Activated CD8-positive, alpha-beta memory T cell treated with anti-CD3 and anti-CD28 coated beads, Interleukin-2, amount 10 ng/mL, durations not matched to agents 7 days and 5 days (primary cell): ENCODE measurements at places on chromosomes 12 and 14.

- H3K27me3 ChIP-seq = no peaks in the 10 kb centered on the region
- DNase-seq = no peak
- no peak overlapping the region for H3K4me3 ChIP-seq
- peaks cover 19% of the 10 kb centered on the region for H3K4me1 ChIP-seq
- no peak overlapping the region for H3K27ac ChIP-seq
Measured at GRCh38 chr12:123482876-123483275, 24.9 kb downstream of the SNRNP35 start.

DNA sequence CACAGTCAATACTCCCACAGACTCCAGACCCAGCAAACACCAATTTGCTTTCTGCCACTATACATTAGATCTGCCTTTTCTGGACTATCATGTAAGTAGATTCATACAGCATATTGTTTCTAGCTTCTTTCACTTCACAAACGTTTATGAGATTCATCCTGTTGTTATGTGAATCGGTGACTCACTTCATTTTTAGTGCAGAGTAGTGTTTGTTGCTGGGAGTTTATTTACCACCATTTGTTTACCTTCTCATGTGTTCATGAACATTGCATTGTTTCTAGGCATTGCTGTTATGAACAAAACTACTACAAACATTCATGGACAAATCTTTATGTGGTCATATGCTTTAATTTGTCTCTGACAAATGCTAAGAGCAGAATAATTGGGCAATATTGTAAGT lies 807.8 kb upstream of the TMEM132C start:
- H3K27me3 ChIP-seq = peaks cover 13% of the 10 kb centered on the region
- no peak for DNase-seq
- no peaks in the 10 kb centered on the region for H3K36me3 ChIP-seq
- H3K27ac ChIP-seq = no peak overlapping the region
- no peak overlapping the region for H3K4me3 ChIP-seq
- H3K4me1 ChIP-seq = no peaks in the 10 kb centered on the region

DNA sequence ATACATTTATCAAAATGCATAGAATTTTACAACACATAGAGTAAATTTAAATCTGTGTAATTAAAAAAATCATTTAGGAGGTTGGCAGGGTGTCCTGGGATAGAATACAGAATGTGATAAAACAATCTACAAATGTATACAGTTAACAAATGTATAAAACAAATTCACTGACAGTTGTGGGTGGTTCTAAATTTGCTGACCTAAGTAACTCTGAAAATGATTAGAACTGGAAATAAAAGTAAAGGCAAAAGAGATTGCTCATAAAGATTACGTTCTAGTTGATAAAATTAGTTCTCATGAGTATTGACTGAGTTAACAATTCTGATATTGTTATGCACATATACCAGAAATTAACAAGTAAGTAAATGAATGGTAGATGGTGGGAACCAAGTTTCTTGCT lies 1827.3 kb upstream of the FLRT2 start:
- H3K36me3 ChIP-seq = no peaks in the 10 kb centered on the region
- no peak overlapping the region for H3K27ac ChIP-seq
- no peaks in the 10 kb centered on the region for H3K4me1 ChIP-seq
- no peaks in the 10 kb centered on the region for H3K27me3 ChIP-seq

- H3K4me1 ChIP-seq = no peaks in the 10 kb centered on the region
- H3K27ac ChIP-seq = no peak overlapping the region
- no peak for DNase-seq
- H3K27me3 ChIP-seq = no peaks in the 10 kb centered on the region
- H3K36me3 ChIP-seq = no peaks in the 10 kb centered on the region
Measured at GRCh38 chr14:71988939-71989338, 56.7 kb downstream of the RGS6 start.

DNA sequence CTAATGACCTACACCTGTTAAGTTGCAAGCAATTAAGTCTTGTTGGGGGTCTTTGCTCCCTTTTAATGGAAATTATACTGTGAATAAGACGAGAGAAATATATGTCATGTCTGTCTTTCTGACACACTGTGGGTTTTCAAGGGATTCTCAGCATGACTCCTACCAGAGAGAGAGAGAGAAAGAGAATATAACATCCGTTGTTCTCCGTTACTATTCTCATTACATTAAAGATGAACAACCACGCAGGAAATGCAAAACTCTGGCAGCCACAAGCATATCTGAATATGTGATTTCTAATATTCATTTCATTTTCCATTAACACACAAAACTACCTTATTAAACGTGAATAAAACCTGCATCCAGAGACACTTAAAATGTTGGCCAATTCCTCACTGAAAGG lies 67.3 kb upstream of the EGLN3 start:
- H3K27me3 ChIP-seq = peaks cover 3% of the 10 kb centered on the region
- no peaks in the 10 kb centered on the region for H3K36me3 ChIP-seq
- H3K4me3 ChIP-seq = peak overlapping the region; percentile 63
- peaks cover 33% of the 10 kb centered on the region for H3K4me1 ChIP-seq
- peak overlapping the region; percentile 85 for H3K27ac ChIP-seq

DNA sequence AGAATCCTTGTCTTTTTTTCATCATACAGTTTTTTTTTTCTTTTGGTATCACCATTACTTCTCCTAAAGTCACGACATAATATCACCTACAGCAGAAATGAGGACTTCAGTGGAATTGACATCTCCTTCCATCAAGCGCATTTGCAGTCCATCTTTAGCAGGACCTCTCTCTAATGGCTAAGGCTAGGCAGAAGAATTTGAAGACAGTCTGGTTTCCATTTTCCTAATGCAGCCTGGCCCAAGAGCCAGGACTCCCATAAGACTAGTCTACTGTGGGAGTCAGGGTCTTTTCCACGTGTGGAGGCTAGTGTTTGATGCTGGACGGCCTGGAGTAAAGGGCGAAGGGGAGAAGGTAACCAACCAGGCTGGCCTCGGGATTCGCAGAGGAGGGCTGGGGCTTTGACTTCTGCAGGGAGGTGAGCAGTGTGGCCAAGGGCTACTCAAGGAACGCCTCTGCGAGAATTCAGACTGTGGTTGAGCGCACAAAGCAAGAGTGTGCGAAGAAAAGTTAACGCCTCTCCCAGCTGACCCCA lies 769 bp upstream of the ZNF740 start:
- DNase-seq = no peak
- H3K4me3 ChIP-seq = peak overlapping the region; percentile 85
- no peaks in the 10 kb centered on the region for H3K27me3 ChIP-seq

DNA sequence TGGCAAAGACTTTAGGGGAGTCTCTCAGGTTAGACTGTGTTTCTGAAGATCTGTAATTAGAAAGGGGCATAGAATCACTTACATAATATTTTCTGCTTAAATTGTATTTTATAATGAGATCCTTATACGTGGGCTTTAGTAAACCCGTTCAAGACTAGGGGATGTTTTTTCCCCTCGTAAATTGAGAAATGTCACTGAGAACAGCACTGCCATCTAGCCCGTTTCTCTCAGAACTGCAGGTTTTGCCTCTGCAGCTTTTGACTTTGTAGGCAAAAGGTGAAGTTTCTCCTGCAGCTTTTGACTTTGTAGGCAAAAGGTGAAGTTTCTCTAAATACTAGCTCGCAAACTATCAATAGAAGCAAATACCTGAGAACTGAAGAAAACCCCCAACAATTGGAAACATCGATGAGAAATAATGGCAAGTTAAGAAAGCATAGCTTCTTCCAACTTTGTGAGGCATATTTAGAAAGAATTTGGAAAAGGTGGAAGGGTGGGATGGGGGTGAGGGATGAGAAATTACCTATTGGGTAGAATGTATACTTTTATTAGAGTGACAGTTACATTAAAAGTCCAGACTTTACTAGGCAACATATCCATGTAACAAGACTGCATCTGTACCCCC lies 9.9 kb upstream of the ASPG start:
- peaks cover 17% of the 10 kb centered on the region for H3K4me1 ChIP-seq
- H3K27ac ChIP-seq = no peak overlapping the region
- H3K27me3 ChIP-seq = peaks cover 14% of the 10 kb centered on the region
- DNase-seq = no peak

- DNase-seq = peak; percentile 44
- no peaks in the 10 kb centered on the region for H3K27me3 ChIP-seq
Measured at GRCh38 chr12:25436206-25437030, 116.7 kb downstream of the LMNTD1 start.

DNA sequence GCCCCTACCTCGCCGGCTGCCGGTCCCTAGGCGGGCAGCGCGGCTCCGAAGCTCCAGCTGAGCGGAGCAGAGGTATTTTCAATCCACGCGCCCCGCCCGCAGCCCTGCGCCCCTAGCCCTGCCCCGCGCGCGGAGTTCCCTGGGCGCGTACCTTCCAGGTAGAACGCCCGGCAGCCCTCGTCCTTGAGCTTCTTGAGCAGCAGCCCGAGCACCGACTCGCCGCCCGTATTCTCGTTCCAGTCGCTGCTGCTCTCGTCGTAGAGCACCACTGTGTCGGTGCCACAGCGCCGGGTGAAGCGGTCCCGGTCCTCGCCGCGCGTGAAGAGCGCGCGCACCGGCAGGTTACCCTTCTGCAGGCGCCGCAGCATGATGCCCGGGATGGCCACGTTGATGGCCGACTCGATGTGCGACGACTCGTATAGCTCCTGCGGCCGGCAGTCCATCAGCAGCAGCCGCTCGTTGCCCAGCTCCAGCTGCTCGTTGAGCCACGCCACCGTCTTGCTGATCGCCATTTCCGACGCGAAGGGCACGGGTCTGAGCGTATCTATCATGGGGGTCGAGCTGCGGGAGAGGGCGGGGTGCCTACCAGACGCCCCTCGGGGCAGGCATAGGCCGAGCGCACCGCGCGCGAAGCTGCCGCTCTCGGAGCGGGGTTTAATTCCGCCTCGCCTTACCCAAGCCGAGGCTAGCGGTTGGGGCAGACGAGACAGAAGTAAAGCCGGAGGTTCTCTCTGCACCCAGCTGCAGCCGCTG lies 636 bp downstream of the DUSP6 start:
- peaks cover 50% of the 10 kb centered on the region for H3K36me3 ChIP-seq
- no peaks in the 10 kb centered on the region for H3K27me3 ChIP-seq
- peak overlapping the region; percentile 93 for H3K27ac ChIP-seq
- peaks cover 47% of the 10 kb centered on the region for H3K4me1 ChIP-seq
- peak overlapping the region; percentile 93 for H3K4me3 ChIP-seq

- no peak overlapping the region for H3K4me3 ChIP-seq
- H3K27ac ChIP-seq = no peak overlapping the region
- no peaks in the 10 kb centered on the region for H3K4me1 ChIP-seq
- H3K36me3 ChIP-seq = no peaks in the 10 kb centered on the region
- DNase-seq = no peak
Measured at GRCh38 chr14:99650189-99650588, 5.3 kb downstream of the HHIPL1 start.

DNA sequence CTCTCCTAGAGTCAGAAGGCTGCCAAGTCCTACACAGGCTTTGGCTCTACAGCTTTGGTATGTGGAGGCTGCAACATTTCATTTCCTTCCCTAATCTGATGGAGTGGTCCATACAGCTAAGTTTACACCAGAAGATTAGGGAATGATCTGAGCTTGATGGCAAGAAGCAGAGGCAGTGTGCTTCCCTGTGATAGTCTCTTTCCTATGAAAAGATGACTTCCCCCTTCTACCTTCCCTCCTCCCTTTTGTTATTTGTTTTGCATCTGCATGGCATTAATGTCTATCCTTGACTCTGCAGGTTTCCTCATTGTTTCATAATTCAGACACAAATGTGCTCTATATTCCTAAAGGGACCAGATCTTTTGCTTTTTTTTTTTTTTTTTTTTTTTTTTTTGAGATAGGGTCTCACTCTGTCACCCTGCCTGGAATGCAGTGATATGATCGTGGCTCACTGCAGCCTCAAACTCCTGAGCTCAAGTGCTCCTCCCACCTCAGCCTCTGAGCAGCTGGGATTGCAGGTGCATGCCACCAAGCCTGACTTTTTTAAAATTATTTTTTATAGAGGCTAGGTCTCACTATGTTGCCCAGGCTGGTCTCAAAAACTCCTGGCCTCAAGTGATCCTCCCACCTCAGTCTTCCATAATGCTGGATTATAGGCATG lies 76.3 kb downstream of the GRIP1 start:
- H3K27ac ChIP-seq = no peak overlapping the region
- DNase-seq = no peak
- H3K4me3 ChIP-seq = no peak overlapping the region
- no peaks in the 10 kb centered on the region for H3K36me3 ChIP-seq

DNA sequence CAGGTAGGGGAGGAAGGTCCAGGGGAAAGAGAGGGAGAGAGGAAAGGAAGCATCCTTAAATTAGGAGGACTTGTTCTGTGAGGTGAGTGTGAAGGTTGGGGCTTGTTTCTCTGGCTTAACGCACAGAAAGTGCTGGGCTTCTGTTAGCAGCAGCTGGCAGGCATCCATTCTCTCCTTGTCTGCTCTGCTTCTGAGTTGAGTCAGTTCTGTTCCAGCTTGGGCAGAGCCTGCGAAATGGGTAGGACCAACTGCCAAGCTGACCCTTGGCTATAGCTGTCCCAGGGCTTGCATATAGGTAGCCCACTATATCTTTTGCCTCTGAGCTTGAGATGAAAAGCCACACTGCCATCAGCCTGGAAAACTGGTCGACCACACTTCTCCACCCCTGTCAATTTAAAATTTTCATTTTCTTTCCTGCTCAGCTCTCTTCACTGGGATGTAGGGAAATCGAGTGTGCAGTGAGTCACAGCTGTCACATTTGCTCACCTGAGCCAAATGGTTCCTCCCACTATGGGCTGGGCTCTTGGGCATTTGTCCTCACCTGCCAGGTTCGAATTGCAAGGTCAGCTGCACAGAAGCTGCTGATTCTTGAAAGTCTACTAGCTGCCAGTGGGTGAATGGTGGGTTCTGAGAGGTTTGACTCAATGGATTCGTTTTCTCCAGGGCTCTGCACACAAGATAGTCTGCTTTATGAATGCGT lies 256.4 kb upstream of the PWP1 start:
- H3K36me3 ChIP-seq = no peaks in the 10 kb centered on the region
- H3K27me3 ChIP-seq = peaks cover 3% of the 10 kb centered on the region
- H3K4me3 ChIP-seq = no peak overlapping the region
- DNase-seq = no peak

DNA sequence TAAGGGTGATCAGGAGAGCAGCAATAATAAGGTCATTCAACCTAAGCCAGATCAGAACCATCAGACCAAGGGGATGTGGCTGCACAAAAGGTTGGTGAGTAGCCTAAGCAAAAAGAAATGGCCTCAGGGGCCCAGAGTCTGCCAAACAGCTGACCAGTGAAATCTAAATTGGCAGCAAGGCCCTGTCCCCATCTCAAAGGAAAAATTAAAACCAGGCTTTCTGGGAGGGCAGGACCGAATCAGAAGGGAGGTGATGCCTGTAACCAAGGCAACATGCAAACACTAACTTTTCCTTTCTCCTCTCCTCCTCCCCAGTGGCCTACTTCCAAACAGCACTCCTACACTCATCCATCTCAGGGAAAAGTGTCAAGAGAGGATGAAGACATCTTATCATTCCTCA lies 256.4 kb downstream of the NUAK1 start:
- no peaks in the 10 kb centered on the region for H3K36me3 ChIP-seq
- no peak overlapping the region for H3K4me3 ChIP-seq
- H3K4me1 ChIP-seq = no peaks in the 10 kb centered on the region
- H3K27ac ChIP-seq = no peak overlapping the region

DNA sequence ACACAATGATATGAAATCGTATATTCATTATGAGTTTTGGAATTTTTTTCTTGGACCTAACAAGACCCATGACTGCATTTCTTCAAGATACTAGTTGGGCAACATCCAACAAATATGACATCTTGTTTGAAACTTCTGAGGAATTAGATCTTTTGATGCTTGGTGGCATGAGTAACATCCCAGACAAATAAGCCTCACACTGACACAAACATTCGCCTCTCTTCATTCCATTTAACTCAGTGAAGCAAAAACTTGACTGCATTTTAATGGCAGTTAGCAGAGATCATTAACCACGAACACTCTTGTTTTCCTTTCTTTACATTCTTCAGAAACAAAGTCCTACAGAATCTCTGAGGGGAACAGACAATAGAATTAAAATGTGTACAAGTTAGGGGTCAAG lies 758.3 kb downstream of the C12orf50 start:
- H3K27me3 ChIP-seq = no peaks in the 10 kb centered on the region
- DNase-seq = no peak
- H3K27ac ChIP-seq = no peak overlapping the region
- H3K4me3 ChIP-seq = no peak overlapping the region
